ENCODE measurements at places on chromosomes 11 and 22. TPM values are rescaled to one million over a fixed set of nuclear protein-coding genes. Genes with fewer than 3 reads are reported as not detected.

DNA sequence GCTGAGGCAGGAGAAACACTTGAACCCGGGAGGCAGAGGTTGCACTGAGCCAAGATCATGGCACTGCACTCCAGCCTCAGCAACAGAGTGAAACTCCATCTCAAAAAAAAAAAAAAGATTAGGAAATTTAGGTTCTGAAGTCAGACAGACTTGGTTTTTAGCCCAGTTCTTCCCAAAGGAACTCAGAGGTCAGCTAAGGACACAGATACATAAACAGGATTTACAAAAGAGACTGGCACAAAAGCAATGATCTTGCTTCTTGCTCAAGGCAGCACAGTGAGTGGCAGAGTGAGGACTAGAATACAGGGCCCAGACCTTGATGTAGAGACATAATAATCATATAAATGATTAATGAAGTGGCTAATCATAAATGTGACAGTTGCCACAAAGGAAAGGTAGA, 25.4 kb upstream of the RRAS2 start:
- DNase-seq, result no peak

- DNase-seq, result no peak
These were observed 48.4 kb upstream of the THY1 start for GRCh38 chr11:119471329-119471728.

GRCh38 chr11:116072133-116072532, 567.9 kb upstream of the CADM1 start:
- no peak for DNase-seq

MUC6 gene
- total RNA-seq, result not detected

- DNase-seq, result no peak
These were observed 141.0 kb downstream of the ARHGAP42 start for GRCh38 chr11:100827934-100828661.

DNA sequence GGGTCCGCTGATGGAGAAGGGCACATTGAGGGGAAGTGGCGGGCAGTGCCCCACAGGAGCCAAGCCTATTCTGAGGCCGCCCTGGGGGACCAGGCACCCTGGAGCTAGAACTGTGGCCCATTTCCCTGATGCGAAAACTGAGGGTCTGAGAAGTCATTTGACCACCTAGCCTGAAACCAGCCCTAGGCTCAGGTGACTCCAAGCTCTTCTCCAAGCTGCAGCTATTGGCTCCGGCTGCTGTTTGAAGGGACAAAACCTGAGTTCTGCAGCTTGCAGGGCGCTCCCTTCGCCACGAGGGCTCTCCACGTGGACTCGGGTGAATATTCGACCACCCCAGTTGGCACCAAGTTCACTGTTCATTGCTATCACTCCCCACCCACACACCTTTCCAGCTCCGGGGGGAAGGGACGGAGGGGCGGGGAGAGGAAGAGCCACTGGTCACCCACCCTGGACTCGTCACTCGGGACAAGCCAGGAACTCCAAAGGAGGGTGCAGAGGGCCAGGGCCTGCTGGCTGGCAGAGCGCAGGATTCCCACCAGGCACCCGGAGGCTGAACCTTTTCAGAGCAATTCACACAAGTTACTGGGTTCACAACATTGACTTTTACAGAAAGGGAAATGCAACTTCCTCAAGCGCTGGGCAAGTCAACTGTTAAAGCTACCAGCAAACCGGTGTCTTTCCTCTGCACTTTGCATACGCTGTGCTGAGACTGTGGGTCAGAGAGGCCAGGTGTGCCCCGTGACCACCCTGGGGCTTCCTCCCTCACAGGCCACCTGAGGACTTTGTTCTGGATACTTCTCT, 1.1 kb upstream of the RAC2 start:
- DNase-seq, result peak; percentile 11

DNA sequence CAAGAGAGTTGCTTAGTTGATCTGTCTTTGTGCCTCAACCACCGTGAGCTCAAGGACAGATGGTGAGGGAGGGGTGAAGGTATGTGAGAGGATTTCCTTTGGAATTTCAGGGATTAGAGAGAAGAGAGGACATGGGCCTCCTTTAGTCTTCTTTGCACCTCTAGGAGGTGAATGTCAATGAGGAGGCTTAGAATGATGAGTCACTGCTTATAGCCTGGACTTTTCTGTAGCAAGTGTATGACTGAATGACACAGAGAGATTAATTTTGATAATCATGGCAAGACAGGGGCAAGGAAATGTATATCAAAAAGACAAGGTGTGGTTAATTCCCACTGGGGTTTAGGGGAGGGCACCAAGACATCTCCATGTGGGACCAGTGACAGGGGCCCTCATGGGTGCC, 947.3 kb upstream of the TENM4 start:
- DNase-seq, result no peak

DNA sequence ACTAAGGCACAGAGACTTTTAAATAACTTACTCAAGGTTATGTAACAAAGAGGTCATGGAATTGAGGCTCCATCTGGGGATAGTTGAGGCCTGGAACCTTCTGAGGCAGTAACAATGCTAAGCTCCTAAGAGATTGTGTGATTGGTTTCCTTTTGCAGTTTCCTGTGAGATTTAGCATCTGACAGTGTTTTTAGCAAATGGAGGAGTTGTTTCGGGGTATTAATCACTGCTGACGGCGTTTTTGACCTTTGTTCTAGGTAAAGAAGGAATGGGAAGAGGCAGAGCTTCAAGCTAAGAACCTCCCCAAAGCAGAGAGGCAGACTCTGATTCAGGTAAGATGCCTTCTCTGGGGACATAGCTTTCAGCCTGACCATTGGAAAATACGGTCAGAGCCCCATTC, 32.1 kb upstream of the ST14 start:
- no peak for DNase-seq

GRCh38 chr11:93791493-93791892, 7.4 kb downstream of the MED17 start:
- DNase-seq, result no peak

DNA sequence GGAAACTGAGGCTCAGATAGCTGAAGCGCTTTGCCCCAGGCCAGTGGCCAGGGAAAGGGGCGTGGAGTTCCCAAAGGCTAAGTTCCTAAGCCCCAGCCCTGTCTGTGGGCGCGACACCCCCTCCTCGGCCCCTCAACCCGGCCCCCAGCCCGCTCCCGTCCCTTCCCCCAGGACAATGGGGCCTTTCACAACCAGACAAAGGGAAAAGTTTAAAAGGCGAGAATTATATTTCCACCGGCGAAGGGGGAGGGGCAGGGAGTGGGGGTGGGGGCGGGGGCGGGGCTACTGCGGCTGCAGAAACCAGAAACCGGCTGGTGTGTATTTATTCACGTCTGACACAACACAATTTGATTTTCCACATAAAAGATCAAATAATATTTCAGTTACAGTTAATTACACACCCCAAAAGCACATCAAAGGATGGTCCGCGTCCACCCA, 192.1 kb downstream of the MN1 start:
- DNase-seq, result no peak

DNA sequence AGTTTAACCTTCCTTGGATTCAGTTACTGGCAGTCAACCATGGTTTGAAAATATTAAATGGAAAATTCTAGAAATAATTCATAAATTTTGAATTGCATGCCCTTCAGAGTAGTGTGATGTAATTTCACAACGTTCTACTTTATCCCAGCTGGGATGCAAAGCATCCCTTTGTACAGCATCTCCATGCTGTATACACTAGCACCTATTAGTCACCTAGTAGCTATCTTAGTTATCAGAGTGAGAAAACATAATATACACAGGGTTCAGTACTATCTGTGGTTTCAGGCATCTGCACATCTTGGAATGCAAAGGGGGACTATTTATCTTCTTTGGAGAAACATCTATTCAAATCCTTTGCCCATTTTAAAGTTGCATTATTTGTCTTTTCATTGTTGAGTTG, 30.8 kb downstream of the CBL start:
- DNase-seq, result no peak

- no peak for DNase-seq
These were observed 123.9 kb downstream of the VPREB1 start for GRCh38 chr22:22368516-22368915.

DNA sequence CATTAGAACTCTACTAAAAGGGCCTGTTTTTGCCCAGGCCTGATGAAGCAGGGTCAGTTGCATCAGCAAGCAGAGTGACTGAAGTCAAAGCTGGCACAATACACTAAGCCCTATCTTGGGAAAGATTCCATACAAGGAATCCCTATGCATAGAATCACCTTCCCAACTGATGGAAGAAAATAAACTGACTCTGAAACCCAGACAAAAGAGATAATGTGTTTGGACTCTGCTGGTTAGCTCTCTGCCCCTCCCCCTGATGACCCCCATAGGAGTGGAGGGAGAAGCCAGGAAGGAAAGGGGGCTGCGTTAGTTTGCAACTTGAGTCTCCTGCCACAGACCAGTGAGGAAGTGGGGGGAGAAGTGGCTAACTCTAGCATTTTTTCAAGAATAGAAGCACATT, 32.9 kb downstream of the GALNT18 start:
- DNase-seq, result no peak

DNA sequence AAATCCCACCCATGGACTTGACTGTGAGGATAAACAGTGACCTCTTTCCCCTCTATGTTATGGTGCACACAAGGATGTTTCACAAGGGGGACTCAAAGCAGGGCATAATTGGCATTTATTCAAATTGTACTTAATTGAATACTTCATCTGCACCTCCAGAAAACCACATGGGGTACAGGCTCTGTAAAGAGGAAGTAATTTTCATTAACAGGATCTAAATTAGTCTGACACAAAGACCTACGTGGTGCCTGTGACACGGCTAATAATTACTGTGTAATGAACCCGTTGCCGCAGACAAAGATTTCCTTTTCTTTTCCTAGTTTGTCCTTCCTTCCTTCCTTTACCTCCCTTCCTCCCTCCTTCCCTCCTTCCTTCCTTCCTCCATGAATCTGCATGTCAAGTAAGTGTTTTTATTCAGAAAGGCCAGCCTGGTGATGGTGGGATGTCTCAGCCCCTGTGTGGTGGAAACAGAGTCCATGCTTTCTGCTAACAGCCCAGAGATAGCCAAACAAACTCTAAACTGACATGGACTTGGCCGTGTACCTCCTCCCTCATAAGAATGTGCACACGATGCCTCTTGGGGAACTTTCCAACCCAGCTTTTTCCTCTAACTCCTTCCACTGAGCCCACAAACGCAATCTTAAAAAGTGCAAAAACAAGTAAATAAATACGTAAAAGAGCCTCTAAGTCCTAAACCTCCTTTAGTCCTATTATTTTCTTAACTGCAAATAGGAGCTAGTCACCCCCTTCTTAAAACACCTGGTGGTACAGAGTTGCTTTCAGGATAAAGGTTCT, 118.8 kb downstream of the INSC start:
- no peak for DNase-seq

DNA sequence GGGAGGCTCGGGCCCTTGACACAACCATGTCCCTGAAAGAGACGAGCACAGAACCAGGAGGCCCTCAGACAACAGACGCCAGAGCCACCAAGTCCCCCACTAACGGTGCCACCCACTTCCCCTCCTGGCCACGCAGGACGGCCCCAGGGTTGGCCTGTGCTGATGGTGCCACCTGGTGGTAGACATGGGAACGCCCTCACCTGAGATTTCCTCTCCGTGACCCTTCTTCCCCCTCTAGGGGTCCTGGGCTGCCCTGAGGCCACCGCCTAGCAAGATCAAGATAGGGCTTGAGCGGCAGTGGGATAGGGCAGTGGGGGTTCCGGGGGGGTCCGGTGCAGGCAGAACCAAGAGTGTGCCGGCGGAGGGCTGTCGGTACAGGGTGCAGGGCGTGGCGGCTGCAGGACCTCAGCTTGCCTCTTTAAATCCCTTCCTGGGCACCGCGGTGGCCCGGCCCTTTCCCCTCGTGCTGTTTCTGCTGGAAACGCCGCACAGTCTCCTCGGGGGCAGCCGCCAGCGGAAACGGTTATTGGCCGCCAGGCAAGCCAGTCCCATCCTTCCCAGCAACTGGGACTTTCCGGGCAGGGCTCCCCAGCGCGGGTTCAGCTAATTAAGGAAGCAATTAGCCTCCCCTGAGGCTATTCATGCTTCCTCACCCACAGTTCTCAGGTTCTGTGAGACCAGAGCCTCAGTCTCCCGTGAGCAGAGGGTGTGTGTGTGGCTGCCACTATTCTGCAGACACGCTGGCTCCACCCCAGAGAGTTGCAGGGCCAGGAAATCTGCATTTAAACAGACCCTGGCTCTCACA, 5.5 kb upstream of the NFAM1 start:
- DNase-seq, result peak; percentile 80

DNA sequence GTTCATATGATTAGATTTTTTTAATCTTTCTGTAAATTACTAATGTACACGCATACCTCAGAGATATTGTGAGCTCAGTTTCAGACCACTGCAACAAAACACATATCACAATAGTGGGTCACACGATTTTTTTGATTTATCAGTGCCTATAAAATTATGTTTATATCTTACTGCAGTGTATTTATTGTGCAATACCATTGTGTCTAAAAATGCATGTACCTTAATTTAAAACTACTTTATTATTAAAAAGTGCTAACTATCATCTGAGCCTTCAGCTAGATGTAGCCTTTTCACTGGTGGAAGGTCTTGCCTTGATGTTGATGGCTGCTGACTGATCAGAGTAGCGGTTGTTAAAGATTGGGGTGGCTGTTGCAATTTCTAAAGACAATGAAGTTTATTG, 918.8 kb upstream of the CHORDC1 start:
- DNase-seq, result no peak

DNA sequence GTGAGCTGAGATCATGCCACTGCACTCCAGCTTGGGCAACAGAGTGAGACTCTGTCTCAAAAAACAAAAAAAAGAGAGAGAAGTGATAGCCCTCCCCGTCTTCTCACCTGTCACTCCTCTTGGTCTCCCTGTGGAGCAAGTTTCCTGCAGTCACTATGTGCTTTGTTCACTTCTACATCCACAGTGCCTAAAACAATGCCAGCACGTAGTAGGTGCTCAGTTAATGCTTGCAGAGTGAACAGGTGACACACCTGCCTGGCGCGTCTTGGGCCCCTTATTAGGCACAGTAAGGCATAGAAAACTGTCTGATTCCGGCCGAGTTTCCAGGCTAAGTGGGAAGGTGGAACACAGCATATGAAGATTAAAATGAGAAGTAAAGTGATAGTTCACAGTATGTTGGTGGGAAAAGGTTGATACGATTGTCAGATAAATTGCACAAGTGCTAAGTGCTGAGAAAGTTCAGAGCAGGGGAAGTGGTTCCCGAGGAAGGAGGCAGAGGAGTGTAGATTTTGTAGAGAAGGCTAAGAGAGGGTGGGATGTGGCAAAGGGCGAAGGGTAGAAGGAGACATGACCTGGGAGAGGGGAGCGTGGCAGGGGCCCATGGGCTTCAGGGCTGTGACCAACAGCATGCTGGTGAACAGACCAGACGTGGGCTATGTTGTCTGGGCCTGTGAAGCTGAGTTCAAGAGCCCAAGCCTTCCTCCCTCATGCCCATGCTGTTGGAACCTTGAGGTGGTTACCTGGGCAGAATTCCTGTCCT, 41.9 kb downstream of the BCR start:
- DNase-seq, result no peak

DNA sequence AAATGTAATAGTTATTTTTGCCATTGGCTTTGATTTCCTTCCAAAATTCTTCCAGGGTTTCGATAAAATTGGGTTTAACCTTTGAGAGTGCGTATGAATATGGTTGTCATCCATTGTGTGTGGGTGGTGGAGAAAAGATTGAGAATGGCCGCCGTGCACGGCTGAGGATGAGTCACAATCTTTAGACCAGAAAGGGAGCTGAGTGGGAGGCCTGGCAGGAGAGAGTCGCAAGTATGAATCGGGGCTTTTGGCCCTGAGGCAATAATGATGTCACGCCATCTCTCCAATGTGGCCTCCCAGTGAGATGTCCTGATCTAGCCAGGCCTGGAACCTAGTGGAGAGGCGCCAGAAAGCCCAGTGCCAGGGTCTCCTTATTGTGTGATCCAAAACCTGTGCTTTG, 33.1 kb upstream of the SMPD1 start:
- DNase-seq, result peak; percentile 34

GRCh38 chr11:47337229-47337924, 15.1 kb downstream of the MYBPC3 start:
- no peak for DNase-seq

- no peak for DNase-seq
These were observed 116.5 kb upstream of the MTNR1B start for GRCh38 chr11:92852946-92853345.
